ENCODE measurements at places on chromosomes 1 and 21.

GRCh38 chr1:29953961-29954360, 717.6 kb downstream of the PTPRU start:
- DNase-seq, result no peak

DNA sequence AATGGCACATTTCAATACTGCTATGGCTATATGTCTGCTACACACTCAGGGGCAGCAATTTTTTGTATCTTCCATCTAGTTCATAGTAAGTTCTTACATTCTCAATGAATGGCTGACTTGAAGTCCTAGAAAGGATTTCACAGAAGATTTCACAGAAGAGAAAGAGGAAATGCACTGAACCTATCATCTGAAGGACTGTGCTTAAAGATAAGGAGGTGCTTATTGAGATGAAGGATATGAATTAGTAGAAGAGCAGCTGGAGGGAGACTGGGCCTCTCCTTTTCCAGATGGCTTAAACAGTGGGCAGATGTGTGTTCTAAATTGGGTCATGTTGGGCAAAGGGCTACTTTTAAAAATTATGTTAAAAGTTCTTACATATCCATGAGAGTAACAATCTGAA, 14.6 kb downstream of the ADAR start:
- DNase-seq, result no peak

DNA sequence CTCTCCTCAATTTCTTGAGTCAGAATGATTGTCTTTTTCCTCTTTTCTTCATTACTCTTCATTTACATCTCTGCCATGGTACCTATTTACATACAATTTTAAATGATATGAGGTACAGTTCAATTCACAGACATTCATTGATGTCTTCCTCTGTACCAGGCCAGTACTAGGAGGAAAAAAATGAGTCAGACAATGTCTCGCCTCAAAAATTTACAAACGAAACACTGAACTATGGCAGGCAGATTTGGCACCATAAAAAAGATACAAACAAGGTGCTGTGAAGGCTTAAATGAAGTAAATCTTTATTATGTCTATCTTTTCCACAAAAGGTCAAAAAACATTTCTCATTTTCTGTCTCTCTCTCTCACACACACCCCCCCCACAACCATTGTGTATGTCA, 71.0 kb downstream of the RGS13 start:
- no peak for DNase-seq

GRCh38 chr1:19401535-19401889, 83.8 kb downstream of the CAPZB start:
- DNase-seq, result no peak

- DNase-seq, result no peak
These were observed 10.5 kb upstream of the LAX1 start for GRCh38 chr1:203754455-203754864.

- no peak for DNase-seq
These were observed 119.1 kb downstream of the RRAGC start for GRCh38 chr1:38740487-38740886.

All from neural crest cell (in vitro differentiated cells).